ENCODE measurements at places on chromosomes 5 and 9.

DNA sequence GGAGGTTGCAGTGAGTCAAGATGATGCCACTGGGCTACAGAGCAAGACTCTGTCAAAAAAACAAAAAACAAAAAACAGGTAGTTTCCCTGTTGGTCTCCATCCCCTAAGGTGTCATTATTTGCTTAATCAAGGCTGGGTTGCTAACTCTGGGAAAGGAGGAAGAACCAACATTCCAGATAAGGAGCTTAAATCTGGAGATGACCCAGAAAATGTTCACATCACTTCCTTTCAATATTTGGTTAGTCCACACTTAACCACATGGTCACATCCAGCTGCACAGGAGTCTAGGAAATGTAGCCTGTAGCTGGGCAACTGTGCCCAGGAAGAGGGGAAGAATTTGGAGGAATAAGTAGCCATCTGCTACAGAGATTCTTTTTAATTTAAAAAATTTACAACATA lies 25.9 kb upstream of the MEGF9 start:
- no peak for DNase-seq

DNA sequence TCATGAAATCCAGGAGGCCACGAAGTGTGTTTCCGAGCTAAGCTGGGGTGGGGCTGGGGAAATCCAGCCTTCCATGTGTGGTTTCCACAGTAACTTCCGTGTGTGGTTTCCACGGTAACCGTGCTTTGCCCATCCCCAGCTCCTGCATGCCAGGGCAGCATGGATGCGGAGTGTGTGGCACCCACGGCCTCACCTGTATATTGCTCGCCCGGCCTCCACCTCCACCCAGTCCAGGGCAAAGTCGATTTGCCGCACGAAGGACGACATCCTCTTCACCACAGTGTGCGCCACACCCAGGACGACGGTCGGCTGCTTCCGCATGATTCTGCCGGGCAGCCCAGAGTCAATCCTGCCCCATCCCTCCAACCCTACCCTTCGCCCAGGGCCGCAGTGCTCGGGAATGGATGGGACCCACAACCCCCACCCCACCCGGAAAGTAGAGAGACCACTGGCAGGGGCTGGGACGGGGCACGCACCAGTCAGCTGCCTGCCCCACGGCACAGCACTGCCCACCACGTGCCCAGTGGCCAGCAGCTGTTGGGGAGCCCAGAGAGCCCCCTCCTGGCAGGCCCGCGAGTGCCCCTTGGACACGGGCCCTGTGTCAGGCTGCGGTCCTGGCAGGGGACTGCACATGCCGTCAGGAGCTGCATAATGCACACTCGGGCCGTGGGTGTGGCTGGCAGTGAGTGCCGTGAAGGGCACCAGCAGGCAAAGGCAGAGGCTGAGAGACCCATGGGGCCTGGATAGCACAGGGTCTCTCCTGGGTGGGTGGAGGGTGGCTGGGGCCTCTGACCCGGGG lies 39.0 kb upstream of the NSMF start:
- DNase-seq = no peak

- no peak for DNase-seq
Measured at GRCh38 chr5:60522292-60522905, 177.6 kb downstream of the DEPDC1B start.

- no peak for DNase-seq
Measured at GRCh38 chr5:127001621-127002296, 28.6 kb downstream of the MARCHF3 start.

DNA sequence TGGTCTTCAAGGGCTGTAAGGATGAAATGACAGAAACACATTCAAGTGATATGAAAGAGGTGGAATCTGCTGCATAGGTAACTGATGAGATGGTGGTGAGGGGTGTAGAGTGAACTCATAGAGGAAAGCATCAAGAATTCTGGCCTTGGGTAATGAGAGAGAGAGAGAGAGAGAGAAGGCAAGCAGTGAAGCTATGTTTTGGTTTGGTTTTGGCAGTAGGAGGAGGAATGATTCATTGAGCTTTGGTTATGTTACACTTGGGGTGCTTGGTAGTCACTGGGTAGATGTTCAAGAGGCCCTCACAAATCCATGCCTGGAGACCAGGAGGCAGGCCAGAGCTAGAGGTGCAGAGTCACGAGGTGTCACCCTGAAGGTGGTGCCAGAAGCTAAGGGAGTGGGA lies 89.5 kb downstream of the EGFLAM start:
- DNase-seq = no peak

- no peak for DNase-seq
Measured at GRCh38 chr9:36939214-36939613, 94.9 kb downstream of the PAX5 start.

GRCh38 chr9:89955144-89955543 lies 350.3 kb downstream of the GADD45G start:
- DNase-seq = no peak

GRCh38 chr5:177358370-177358819 lies 671 bp downstream of the RGS14 start:
- no peak for DNase-seq

- DNase-seq = no peak
Measured at GRCh38 chr5:147483961-147484707, 25.7 kb downstream of the DPYSL3 start.

All from activated T-cell treated with anti-CD3 and anti-CD28 coated beads for 24 hours (primary cell).